ENCODE measurements at places on chromosomes 1 and 21. TPM values are rescaled to one million over a fixed set of nuclear protein-coding genes. Genes with fewer than 3 reads are reported as not detected.

DNA sequence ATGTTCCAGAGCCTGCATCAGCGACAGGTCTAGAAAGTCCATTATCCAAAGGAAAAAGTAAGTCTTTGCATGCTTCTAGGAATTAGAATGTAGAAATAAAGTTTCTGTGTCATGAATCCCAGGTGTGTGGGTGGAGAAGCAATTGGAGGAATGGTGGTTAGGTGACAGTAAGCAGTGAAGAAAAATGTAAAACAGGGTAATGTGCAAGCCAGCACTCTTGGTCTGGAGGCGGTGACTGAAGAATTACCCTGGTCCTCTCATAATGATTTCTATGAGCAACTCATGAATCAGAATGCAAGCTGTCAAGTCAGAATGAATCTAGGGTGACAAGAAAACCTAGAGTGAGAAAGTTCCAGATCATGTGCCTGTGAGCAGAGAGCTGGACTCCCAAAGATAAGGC lies 33.6 kb downstream of the PLPPR4 start:
- H3K27me3 ChIP-seq = no peaks in the 10 kb centered on the region
- H3K27ac ChIP-seq = no peak overlapping the region
- DNase-seq = no peak
- H3K4me1 ChIP-seq = no peaks in the 10 kb centered on the region

METTL18 gene
- total RNA-seq = 10.0 TPM

- no peak within 1 kb of the TSS for H3K27ac ChIP-seq
- H3K27me3 ChIP-seq = peaks cover 4% of the 10 kb centered on the region
- H3K4me1 ChIP-seq = no peaks in the 10 kb centered on the region
- no peaks in the 10 kb centered on the region for H3K36me3 ChIP-seq
- no peak within 1 kb of the TSS for H3K4me3 ChIP-seq
Measured at GRCh38 chr1:109466452-109467300, at the start of gene SYPL2. Gene SYPL2, plus strand, starts transcription at chr1:109466546. Its CDS starts 298 bp downstream, at chr1:109466844.

DNA sequence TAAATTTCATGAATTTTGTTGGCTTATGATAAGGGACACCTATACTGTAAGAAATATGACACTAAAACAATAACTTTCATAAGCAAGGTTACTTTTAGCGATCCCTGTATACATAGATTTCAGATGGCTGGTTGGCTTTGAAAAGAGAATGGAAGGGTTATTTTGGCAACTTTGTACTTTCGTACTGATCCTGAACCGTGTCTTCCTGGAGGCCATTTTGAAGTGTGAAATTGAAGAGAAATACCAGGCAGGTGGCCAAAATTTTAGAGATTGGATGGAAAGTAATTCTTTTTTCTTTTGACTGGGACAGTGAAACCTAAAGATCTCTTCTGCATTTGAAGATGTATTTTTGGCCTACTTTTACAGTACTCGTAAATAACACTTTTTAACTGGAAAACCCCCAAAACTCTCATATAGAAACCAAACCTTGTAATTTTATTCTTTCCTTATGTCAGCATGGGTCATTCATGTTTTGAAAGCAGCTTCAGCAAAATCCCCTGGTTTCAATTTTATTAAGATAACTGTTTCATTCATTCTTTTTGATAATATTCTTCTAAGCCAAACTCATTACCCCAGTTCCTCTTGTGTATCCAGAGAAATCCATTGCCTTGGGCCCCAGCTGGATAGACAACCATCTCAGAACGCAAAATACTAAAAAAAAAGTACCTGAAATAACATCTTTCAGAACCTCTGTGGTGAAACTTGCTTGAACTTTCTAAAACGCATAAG lies 38.4 kb upstream of the ZNF281 start:
- DNase-seq = peak; percentile 81
- peak overlapping the region; percentile 92 for H3K27ac ChIP-seq
- H3K27me3 ChIP-seq = no peaks in the 10 kb centered on the region
- H3K4me1 ChIP-seq = peaks cover 16% of the 10 kb centered on the region

DNA sequence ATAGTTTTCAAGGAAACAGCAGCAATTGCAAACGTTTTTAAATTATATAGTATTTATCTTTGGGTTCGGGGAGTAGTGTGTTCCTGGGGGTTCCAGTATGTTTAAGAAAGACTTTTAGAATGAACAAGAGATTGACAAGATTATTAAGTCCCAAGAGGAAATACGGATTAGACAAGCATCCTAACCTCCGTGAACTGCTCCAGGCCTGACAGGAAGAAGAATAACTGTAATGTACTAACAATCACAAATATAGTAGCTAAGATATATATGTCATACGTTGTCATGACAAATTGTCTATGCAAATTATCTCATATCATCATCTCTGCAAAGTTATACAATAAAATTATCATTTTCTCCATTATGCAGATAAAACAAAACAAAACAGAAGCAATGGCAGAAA lies 1397.2 kb downstream of the MRPL39 start:
- H3K36me3 ChIP-seq = no peaks in the 10 kb centered on the region
- no peak overlapping the region for H3K4me3 ChIP-seq
- no peaks in the 10 kb centered on the region for H3K4me1 ChIP-seq
- no peak for DNase-seq
- H3K27ac ChIP-seq = no peak overlapping the region

- no peak overlapping the region for H3K4me3 ChIP-seq
- H3K36me3 ChIP-seq = no peaks in the 10 kb centered on the region
- no peaks in the 10 kb centered on the region for H3K27me3 ChIP-seq
Measured at GRCh38 chr21:25626757-25627156, 12.3 kb upstream of the JAM2 start.
